Activated CD8-positive, alpha-beta memory T cell treated with anti-CD3 and anti-CD28 coated beads for 1 hour (primary cell): ENCODE measurements at places on chromosomes 1 and 21.

- no peak for DNase-seq
Measured at GRCh38 chr21:17834639-17835354, 15.6 kb upstream of the C21orf91 start.

DNA sequence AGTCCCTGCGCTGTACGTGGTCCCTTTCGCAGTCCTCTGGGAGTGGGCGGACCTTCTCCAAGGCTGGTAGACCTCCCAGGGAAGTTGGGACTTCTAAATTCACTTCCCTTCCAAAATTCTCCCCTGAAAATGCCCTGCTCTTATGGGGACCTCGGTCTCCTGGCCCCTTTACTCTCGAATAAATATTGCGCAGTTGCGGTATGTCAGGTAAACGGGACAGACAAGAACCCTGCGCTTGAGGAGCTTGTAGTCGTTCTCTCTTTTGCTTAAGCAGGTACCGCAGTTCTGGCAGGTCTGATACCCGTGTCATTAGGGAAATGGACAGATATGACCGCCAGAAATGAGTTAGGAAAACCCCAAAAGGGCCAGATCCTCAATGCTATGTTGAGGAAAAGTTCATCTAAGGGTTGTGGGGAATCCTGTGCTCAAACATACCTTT lies 561 bp downstream of the KIF2C start:
- no peak for DNase-seq

GRCh38 chr1:22296701-22297591 lies 154.0 kb upstream of the WNT4 start:
- DNase-seq: no peak

GRCh38 chr1:165832902-165833301 lies 5.5 kb downstream of the UCK2 start:
- no peak for DNase-seq

DNA sequence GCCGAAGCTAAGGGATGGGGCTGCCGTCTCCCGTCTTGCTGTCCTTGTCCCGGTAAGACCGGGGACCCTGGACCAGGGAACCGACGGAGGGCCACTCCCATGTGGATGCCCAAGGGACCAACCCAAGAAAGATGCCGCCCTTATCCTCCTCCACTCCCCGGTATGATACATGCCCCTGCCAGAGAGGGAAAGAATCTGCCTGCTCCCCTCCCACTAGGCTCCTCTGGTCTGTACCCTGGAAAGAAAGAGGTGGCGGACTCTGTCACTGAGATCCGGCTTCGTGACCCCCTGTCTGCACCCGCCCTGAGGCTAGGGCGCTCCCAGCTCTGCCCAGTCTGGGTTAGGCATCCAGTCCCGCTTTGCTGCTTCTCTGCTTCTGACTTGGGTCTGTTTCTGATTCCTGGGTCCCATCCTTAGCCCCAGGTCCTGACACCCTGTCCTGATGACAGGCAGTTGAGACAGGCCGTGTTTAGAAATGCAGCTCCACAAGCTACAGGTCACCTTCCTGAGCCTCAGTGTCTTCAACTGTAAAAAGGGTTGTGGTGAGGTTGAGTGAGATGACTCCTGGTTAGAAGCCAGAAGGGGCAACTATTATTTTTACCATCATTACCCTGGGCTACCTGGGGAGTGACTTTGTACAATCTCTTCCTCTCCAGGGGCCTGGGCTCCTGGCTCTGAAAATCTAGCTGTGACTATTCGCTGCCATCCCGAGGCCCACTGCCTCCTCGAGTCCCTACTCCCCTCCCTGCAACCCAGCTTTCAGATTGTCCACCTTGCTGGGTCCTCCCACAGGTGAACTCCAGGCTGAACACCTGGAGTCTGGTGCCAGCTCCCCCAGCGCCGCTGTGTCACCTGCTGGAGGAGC lies 3.7 kb downstream of the MATN1 start:
- DNase-seq: no peak

DNA sequence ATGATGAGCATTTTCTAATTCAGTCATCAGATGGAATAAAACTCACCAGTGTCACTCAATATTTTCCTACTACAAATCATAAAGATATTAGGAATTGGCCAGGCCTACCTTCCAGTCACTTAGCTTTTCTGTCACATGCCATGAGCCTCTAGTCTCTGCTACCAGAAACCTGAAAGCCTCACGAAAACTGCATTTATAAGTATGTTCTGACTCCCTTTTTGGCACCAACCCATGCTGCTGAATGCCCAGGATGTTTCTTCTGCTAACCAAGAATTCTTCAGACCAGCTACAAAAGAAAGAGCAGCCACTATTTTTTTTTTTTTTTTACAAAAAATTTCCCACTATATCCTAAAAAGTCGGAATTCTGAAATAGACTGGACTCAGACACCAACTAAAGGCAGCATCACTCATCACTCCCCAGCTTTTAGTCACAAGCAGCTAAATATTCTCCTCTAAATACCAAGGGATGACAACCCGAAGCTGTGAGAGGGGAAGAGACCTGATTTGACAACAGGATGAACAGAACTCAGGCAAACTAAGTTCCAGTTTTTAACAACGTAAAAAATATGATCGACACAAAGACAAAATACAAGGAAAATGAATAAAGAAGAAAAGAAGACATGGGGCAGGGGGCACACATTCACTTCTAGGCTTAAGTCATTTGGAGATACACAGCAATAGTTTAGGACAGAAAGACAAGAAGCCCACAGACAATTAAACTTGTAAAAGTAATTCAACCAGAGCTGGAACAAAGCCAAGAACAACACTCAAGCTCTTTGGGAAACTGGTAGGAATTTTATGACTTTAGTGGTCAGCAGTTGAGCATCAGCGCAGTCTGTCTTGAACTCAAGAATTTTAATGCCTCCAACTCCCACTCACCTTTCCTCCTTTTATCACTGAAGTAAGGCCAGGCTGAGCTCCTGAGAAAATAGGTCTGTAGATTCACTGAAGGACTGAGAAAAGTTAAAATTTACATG lies 1.7 kb downstream of the DCAF8 start:
- DNase-seq: no peak

- no peak for DNase-seq
Measured at GRCh38 chr1:167077128-167077867, 12.9 kb downstream of the GPA33 start.

GRCh38 chr1:200610846-200611245 lies 9.7 kb downstream of the KIF14 start:
- DNase-seq: no peak

GRCh38 chr1:172397221-172397620 lies 23.3 kb upstream of the C1orf105 start:
- no peak for DNase-seq

DNA sequence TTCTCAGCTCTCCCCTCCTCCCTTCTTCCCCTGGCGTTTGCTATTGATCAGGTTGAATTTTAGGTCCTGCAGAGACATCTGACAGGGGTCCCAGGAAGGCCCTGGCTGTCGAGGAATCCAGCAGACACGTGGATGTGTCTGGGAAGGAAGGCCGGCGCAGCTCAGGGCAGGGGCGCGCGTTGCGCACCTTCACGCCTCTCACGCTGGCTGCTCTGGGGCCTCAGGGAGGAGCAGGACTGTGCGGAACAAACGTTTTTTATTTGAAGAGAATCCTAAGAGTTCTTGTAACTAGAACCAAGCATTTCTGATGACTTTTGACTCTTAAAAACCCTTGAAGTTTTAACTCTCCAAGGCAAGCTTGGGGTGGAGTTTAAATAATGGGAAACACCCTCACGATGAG lies 54.2 kb downstream of the SLC37A1 start:
- DNase-seq: no peak

GRCh38 chr1:226638001-226638601 lies 89.5 kb downstream of the STUM start:
- no peak for DNase-seq

DNA sequence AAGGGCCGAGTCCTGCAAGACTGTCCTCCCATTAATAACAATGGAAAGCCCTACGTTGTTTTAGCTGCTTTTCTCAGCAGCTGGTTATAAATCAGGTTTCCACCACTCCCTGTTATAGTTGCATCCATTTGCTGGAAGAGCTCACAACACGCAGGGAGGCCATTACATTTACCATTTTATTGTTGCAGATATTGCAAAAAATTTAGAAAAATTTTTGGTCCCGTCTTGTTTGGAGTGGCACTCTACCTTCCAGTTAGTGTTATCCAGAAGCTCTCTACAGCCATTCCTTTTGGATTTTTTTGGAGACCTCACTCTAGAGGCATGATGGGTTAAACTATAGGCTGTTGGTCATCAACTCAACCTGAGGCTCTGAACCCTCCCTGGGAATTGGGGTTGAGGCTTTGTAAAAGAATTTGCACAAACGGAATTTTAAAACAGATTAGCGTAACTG lies 1532.1 kb upstream of the TPTE start:
- no peak for DNase-seq

- DNase-seq: no peak
Measured at GRCh38 chr1:9827558-9828185, 3.9 kb upstream of the CLSTN1 start.

GRCh38 chr1:5009376-5010065 lies 355.1 kb downstream of the AJAP1 start:
- DNase-seq: no peak

DNA sequence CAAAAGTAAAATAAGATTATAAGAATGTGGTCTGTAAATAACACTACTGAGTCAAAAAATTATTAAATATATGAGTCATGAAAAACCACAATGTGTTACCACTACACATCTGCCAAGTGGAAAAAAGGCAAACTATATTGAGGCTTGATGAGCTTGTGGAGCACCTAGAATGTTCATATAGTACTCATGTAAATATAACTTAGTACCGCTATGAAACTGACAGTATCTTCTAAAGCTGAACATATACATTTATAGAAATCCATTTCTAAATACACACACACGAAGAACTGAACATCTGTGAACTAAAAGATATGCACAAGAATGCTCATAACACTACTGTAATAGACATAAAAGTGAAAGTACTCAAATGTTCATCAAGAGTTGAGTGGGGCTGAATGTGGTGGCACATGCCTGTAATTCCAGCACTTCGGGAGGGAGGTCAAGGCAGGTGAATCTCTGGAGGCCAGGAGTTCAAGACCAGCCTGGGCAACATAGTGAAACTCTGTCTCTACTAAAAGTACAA lies 18.5 kb upstream of the GBP3 start:
- no peak for DNase-seq

DNA sequence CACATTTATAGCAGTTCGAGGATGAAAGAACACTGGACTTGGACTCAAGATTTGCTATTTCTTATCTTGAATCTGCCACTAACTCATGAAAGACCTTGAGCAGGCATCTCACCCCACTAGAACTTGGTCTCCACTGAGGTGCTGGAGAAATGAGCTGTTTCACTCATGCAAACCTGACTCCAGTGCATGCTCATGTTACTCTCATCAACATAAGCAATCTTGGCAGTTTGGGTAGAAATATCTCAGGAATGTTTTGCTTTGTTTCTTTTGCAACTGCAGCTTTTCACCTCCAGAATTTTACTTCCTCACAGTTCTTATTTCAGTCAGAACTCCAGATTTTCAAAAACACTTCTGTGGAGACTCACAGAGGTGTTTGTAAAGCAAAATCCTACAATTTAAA lies 46.2 kb upstream of the DAB1 start:
- no peak for DNase-seq

DNA sequence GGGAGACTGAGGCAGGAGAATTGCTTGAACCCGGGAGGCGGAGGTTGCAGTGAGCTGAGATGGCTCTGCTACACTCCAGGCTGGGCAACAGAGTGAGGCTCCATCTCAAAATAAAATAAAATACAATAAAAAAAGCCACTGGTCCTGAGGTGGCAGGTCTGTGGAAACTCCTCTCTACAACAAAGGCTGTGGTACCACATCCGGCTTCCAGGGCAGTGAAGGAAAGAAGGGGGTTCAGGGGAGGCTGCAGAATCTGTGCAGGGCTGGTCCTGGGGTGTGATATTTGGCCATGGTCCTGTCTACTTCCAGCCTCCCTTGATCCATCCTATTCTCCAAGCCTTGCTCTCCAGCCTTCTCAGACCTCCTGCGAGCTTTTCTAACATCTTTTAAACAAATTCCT lies 731 bp upstream of the ZNF683 start:
- no peak for DNase-seq

DNA sequence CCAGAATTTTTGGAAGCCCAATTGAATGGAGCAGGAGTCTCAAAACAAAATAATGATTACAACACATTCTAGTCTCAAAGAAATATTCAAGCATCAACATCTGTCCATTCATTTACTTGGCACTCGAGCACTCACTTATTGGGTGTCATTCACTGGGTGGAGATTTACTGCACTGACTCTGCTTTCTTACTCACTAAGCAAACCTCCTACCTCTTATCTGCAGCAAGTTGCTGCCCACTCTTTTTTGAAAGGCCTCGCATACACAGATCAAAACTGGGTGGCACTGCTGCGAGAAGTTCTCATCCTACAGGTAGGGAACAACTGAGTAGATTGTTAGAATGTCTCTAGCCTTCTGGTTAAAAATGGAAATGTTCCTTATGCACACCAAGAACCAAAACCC lies 18.0 kb downstream of the RHBDL2 start:
- no peak for DNase-seq

GRCh38 chr1:18895317-18895716 lies 7.0 kb downstream of the ALDH4A1 start:
- no peak for DNase-seq

DNA sequence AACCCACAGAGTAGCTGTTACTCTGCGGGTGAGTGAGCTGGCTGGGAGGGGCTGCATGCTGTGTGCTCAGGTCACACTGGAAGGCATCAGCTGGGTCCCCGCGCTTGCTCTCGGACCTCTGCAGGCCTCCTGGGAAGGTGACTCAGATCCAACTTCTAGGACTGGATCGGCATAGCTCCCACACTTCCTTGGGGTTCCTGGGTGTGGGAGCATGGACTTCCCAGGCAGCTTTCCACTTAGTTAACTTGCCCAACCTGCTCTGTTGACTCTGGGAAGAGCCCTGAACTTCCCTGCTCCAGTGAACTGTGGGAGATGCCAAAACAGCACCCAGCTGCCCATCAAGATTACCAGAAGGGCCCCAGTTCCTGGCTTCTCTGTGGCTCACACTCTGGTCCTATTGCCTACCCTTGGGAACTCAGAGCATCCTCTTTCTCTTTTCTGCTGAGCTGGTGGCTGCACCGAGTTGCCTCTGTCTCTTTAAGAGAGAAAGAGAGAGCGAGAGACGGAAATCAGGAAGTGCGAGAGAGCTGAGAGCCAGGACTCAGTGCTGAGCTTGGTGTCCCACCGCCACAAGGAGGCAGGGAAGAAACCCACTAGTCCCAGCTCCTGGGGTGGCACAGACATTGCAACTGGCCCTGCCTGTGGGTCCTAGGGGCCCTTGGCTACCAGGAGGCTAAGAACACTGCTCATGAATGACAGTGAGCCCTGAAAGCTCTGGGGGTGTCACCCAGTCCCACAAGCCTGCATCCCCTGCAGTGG lies at the start of gene IKBKE:
IKBKE (plus strand) TSS at position 544 of the 759 bp plus-strand sequence. CDS start 2,752 bp downstream, outside the sequence.
- DNase-seq: no peak

DNA sequence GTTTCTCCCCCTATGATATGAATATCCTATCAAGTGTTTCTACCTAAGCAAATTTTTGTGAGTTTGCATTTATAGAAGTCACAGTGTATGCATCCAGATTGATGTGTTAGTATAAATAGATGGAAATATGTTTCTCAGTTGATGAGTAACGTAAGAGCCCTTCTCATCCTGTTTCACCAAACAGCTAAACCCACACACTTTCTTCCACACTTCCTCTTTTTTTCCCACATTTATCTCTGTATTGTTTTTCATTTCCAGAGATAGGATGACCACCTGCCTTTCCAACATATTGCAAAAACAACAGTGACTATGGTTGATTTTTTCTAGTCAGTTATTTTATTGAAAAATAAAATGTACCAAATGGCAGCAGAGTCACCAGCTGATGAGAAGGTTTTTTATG lies 490.1 kb downstream of the NEGR1 start:
- DNase-seq: no peak
